ENCODE measurements at places on chromosomes 6 and 20.

DNA sequence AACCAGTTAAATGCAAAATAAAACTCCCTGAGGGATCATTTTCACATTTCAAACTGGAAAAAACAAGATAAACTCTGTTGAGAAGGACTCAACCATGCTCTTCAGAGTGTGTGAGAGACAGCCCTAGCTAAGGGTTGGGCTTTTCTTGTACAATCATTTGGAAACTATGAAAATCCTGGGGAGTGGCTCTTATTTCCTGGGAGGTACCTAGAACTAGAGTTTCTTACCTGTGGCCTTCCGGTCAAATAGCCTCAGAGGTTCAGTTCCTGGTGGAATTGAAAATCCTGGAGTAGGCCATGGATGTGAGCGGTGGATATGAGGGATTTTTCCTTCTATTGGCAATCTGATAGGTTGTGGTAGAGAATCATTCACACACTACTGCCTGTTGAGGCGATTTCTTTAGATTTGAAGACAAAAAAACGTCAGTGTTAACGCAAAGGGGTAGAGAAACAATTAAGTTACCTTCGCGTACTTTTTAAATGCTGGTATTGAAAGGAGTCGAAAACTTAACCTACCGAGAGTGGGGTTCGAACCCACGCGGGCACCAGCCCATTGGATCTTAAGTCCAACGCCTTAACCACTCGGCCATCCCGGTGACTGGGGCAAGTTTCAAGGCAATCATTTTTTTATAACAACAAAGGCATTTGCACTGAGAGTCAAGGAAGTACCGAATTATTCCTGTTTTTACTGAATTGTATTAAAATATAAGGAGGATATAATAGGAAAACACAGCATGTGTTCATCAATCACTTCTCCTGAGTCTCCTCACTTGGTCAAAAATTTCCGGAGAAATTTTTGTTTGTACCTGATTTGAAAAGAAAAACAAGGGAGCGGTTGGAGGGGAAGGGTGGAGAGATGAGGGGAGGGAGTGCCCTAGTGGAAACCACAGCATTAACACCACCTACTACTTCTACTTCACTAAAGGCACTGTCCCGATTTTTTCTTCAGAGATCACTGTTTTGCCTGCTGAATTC lies 191.3 kb downstream of the OR2B2 start:
- DNase-seq: no peak

DNA sequence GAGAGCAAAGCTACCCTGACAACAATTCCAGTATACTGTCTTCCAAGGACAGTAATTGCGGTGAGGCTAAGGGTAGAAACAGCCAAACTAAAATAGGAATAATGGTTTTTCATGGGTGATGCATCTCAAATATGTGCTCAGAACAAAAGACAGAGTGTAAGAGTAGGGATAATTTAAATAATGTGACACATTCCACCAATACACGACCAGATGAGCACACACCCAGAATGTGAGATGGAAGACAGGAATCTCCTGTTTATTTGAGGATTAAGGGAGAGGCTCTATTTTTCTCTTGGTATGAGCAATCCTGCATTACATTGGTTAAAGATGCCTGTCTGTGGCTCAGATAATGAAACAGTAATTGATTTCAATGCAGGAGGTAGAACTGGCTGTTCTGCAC lies 292.9 kb upstream of the ZFP64 start:
- no peak for DNase-seq

- DNase-seq: no peak
These were observed 166.6 kb upstream of the AKAP12 start for GRCh38 chr6:151073146-151073545.

DNA sequence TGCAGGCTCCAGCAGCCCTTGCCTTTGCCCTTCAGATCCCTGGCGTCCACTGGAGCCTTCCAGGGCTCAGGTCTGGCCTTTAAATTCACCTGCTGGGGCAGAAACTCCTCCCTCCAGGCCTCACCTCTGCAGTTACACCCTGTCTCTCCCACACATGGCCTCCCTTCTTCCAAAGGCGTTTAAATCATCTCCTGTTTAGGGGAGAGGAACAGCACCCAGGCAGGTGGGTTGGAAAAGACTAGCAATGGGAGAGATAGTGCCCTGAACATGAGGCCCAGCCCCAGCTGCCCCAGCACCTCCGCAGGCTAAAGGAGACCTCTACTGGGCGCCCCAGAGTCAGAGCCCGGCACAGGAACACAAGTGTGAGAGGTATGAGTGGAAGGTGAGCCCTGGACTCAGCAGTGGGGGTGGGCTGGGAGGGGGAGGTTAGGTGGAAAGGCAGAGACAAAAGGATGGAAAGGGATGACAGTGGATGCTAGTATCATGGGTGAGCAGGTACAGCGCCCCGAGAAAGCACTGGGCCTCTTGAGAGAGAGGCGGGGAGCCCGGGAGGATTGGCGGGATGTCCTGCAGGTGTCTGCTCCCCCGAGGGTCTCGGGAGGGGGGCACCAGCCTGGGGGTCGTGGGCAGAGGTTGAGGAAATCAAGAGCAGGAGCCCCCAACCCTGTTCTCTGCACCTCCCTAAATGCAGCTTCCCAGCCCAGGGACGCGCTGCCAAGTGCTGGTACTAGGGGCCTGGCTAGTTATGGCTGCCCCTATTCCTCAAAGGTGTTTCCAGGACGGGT lies at the start of gene CST9:
Gene CST9, minus strand, starts transcription at position 51 of the 785 bp plus-strand sequence. CDS start 53 bp downstream, outside the sequence.
- DNase-seq: no peak

DNA sequence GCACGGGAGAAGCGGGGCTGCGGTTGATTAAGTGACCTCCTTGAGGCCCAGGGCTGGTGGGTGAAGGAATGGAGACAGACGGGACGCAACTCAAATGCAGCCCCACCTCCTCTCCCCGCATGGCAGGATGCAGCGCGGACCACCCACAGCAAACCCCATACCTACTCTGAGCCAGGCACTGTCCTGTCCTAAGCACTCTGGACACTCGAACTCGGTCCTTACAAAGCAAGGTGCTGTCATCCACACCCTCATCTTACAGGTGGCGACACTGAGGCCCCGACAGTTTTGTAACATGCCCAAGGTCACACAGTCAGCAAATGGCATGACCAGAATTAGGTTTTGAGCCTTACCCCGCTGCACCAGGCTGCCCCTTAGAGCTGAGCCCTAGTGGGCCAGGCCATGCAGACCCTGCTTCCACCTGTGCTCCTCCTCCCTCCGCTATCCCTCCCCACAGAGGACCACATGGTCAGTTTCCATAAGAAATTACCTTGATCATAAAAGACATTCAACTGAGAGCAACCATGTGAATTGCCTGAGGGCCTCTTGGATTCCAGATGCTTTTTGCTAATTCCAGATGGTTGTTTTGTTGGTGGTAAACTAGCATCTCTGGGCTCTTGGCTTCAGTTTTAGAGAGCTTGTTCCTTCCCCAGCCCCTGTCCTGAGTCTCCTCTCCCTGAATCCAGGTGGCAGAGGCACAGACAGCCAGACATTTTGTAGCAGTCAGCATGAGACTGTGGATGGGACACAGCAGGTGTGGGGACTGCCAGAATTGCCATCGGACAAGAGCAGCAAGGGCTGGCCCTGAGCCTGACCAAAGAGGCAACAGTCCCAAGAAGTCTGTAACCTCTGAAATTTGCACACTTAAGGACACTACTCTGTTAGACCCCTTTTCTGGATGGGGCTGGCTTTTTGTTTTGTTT lies 171.9 kb upstream of the PMEPA1 start:
- no peak for DNase-seq

- no peak for DNase-seq
These were observed 31.2 kb upstream of the PDE7B start for GRCh38 chr6:135820340-135820739.
